ENCODE measurements at places on chromosomes 11 and 22.

GRCh38 chr22:44728761-44729324, 23.5 kb upstream of the ARHGAP8 start:
- peak; percentile 68 for DNase-seq
- H3K4me3 ChIP-seq = no peak overlapping the region
- peaks cover 88% of the 10 kb centered on the region for H3K36me3 ChIP-seq
- no peaks in the 10 kb centered on the region for H3K27me3 ChIP-seq
- no peaks in the 10 kb centered on the region for H3K4me1 ChIP-seq
- H3K27ac ChIP-seq = no peak overlapping the region

- H3K4me3 ChIP-seq = no peak overlapping the region
- no peak for DNase-seq
- no peaks in the 10 kb centered on the region for H3K27me3 ChIP-seq
- H3K4me1 ChIP-seq = no peaks in the 10 kb centered on the region
- no peaks in the 10 kb centered on the region for H3K36me3 ChIP-seq
Measured at GRCh38 chr22:43789452-43789851, 22.7 kb downstream of the EFCAB6 start.

- H3K4me3 ChIP-seq = no peak overlapping the region
- peak; percentile 40 for DNase-seq
- H3K27me3 ChIP-seq = no peaks in the 10 kb centered on the region
- no peaks in the 10 kb centered on the region for H3K4me1 ChIP-seq
Measured at GRCh38 chr11:9718147-9718546, 54.3 kb downstream of the SWAP70 start.

- H3K27ac ChIP-seq = no peak overlapping the region
- H3K36me3 ChIP-seq = no peaks in the 10 kb centered on the region
- peak; percentile 80 for DNase-seq
- H3K4me3 ChIP-seq = no peak overlapping the region
- no peaks in the 10 kb centered on the region for H3K4me1 ChIP-seq
Measured at GRCh38 chr11:119195680-119196079, 10.4 kb downstream of the NHERF4 start.

GRCh38 chr11:123196060-123196714, 1.1 kb upstream of the CLMP start:
- peak overlapping the region; percentile 28 for H3K27ac ChIP-seq
- no peak overlapping the region for H3K4me3 ChIP-seq
- peaks cover 9% of the 10 kb centered on the region for H3K27me3 ChIP-seq
- no peaks in the 10 kb centered on the region for H3K36me3 ChIP-seq
- DNase-seq = no peak

GRCh38 chr11:95699631-95700470, 89.7 kb downstream of the FAM76B start:
- H3K27ac ChIP-seq = no peak overlapping the region
- no peak for DNase-seq
- no peaks in the 10 kb centered on the region for H3K4me1 ChIP-seq
- H3K4me3 ChIP-seq = no peak overlapping the region
- H3K27me3 ChIP-seq = no peaks in the 10 kb centered on the region

DNA sequence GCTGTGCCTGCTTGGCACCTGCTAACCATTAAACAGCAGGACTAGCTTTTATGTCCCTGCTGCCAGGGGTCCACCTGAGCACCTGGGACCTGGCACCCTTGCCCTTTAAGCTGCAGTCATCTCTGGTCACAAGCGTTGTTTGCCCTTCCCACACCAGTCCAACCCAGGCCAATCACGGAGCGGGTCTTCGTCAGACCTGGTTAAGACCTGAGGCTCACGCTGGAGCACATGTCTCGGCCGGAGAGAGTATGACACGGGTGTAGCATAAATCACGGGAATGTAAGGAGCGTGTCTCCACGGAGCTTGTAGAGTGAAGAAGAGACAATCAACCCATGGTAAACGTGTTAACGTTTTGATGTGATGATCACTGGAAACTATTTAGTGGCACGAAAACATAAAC, 847.3 kb downstream of the BRD1 start:
- no peak for DNase-seq
- no peak overlapping the region for H3K4me3 ChIP-seq
- no peak overlapping the region for H3K27ac ChIP-seq
- H3K36me3 ChIP-seq = no peaks in the 10 kb centered on the region

- no peak for DNase-seq
- H3K27me3 ChIP-seq = no peaks in the 10 kb centered on the region
- H3K36me3 ChIP-seq = peaks cover 8% of the 10 kb centered on the region
Measured at GRCh38 chr11:130087294-130087926, 17.7 kb downstream of the APLP2 start.

GRCh38 chr22:19765477-19766239, 5.1 kb downstream of the TBX1 start:
- H3K36me3 ChIP-seq = no peaks in the 10 kb centered on the region
- H3K4me1 ChIP-seq = peaks cover 11% of the 10 kb centered on the region
- peaks cover 54% of the 10 kb centered on the region for H3K27me3 ChIP-seq
- H3K4me3 ChIP-seq = no peak overlapping the region
- DNase-seq = peak; percentile 18

DNA sequence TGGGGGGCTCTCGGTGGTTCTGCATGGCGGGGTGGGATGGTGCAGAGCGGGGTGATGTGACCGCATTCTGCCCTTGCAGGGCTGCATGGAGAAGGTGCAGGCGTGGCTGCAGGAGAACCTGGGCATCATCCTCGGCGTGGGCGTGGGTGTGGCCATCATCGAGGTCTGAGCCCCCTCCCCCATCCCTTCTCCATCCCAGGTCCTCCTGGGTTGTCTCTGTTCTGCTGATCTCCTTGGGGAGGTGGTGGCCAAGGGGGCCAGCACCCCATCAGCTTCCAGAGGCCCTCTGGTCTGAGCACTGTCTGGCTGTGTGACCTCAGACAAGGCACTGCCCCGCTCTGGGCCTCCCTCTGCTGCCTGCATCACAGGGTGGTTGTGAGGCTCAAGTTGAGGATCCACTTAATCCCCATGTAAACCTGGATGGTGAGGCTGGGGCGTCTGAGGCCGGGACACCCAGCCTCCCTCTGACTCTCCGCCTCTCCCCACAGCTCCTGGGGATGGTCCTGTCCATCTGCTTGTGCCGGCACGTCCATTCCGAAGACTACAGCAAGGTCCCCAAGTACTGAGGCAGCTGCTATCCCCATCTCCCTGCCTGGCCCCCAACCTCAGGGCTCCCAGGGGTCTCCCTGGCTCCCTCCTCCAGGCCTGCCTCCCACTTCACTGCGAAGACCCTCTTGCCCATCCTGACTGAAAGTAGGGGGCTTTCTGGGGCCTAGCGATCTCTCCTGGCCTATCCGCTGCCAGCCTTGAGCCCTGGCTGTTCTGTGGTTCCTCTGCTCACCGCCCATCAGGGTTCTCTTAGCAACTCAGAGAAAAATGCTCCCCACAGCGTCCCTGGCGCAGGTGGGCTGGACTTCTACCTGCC, 53.3 kb downstream of the CD82 start:
- no peaks in the 10 kb centered on the region for H3K27me3 ChIP-seq
- no peak overlapping the region for H3K4me3 ChIP-seq
- H3K4me1 ChIP-seq = peaks cover 46% of the 10 kb centered on the region
- no peaks in the 10 kb centered on the region for H3K36me3 ChIP-seq

- no peak for DNase-seq
- H3K36me3 ChIP-seq = no peaks in the 10 kb centered on the region
- H3K27ac ChIP-seq = no peak overlapping the region
- no peaks in the 10 kb centered on the region for H3K27me3 ChIP-seq
Measured at GRCh38 chr11:6333095-6333494, 12.8 kb upstream of the CAVIN3 start.

DNA sequence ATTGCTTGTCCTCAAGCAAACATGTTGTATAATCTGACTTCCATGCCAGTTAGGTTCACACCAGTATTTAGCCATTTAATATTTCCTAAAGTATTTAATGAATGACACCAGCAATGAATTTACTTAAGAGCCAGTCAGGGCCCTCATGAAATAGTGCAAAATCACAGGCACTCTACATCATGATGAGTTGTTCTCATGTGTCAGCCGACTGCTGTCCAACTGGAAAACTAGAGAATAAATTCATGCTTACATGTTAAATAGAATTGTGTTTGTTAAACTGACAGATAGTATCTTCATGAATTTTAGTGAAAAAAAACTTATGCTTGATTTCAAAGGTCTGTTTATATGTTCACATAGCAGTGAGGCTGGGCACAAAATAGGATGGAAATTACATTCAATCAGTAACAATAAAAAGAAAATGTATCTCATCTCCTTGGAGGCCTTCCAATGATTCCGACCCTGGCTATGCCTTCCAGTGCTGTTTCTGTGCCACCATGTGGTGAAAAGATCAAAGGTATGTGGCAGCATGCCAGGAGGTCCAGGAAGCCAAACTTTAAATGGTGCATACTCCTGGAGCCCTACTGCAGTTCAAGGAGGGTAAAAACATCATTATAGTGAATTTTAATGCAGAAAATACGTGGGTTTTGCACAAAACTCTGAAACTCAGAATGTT, 45.2 kb downstream of the CTSC start:
- no peaks in the 10 kb centered on the region for H3K27me3 ChIP-seq
- DNase-seq = peak; percentile 60
- no peaks in the 10 kb centered on the region for H3K4me1 ChIP-seq

DNA sequence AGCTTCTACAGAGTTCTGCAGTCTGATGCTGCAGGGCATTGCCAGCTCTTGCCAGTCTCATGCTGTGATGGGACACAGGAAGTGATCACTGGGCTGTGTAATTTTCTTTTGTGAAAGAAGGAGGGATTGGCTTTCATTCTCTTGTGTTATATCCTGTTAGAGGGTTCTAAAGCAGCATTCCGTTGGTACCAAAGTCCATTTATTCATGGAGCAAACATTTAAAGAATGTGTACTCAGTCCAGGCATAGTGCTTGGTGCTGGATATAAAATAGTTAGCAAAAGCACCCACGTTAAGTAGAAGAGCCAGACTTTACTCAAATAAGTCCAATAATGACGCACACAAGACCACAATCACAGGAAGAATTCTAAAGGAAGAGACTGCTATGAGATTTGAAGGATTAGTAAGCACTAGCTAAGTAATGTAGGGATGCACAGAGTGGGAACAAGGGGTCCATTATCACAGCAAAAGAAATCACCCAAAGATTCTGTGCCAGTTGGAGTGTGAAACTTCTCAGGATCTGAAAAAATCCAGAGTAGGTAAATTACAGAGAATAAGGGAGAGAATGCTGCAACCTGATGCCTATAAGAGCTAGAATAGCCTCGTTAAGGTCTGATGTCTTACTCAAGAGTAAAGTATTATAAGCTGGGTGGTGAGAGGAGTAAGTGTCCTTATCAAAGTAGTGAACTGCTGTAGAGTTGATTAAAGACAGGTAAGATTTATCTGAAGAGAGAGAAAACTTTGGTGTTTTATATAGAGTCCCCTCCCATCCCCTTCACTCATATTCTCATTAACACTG, 728.3 kb downstream of the METTL15 start:
- H3K4me1 ChIP-seq = no peaks in the 10 kb centered on the region
- no peak for DNase-seq
- no peaks in the 10 kb centered on the region for H3K27me3 ChIP-seq
- H3K4me3 ChIP-seq = no peak overlapping the region

DNA sequence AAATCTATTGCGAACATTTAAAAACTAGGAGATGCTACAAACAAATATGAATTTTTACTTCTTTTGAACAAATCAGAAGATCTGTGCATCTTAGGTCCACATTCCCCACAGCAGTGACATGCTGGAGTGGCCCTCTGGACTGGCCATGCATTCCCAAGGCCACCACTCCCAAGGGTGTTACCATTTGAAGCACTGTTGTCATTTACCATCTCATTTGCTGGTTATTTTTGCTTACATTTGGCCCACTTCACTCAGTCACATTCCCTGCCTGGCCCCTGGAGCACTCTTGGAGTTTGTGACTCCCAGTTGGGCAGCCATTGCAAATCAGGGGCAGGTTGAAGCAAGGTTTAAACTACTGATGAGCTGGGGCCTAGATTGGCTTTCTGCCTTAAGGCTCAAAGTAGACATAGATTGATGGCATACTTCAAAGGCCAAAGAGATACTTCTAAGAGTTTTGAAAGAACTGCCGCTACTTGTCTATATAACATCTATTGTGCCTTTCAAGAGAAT, 8.5 kb upstream of the ZNRF3 start:
- no peak for DNase-seq
- no peaks in the 10 kb centered on the region for H3K27me3 ChIP-seq
- H3K4me3 ChIP-seq = no peak overlapping the region
- no peaks in the 10 kb centered on the region for H3K4me1 ChIP-seq
- H3K27ac ChIP-seq = no peak overlapping the region
- H3K36me3 ChIP-seq = no peaks in the 10 kb centered on the region

GRCh38 chr22:44425694-44426045, 72.4 kb downstream of the RTL6 start:
- H3K27me3 ChIP-seq = no peaks in the 10 kb centered on the region
- H3K4me1 ChIP-seq = no peaks in the 10 kb centered on the region
- DNase-seq = no peak
- H3K4me3 ChIP-seq = no peak overlapping the region

DNA sequence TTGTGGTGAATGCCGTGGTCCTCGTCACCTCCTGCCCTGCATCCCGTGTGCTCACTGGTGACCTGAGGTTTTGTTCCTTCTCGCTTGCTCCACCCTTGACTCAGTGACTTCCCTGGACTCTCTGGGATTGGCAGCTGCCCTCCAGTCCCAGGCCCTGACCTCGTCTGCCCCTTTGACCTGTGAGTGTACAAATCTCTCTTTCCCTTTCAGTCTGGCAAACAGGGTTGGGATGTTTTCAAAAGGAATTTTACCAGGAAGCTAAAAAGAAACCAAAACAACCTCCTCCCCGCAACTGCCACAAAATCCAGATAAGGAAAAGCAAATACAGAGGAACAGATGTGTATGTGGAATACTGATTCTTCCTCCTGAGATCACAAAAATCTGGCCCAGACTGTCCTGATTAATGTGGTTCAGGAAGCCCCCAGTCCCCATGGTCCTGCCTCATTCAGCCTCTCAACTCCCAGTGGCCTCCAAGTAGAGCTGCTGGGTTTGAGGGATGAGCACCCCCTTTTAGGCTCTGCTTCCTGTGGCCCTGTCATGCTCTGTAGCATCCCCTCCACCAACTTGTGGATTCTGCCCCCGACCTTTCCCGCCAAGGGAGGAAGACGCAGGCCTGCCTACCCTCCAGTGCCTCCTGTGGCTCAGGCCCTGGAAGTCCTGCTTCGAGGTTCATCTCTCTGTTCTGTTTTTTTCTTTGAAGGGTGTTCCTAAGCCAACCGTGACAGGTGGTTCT, 15.2 kb downstream of the ROBO4 start:
- peak; percentile 35 for DNase-seq
- peaks cover 1% of the 10 kb centered on the region for H3K27me3 ChIP-seq
- no peak overlapping the region for H3K27ac ChIP-seq
- H3K36me3 ChIP-seq = no peaks in the 10 kb centered on the region
- H3K4me3 ChIP-seq = no peak overlapping the region
- peaks cover 4% of the 10 kb centered on the region for H3K4me1 ChIP-seq

GRCh38 chr11:80255021-80255420, 814.2 kb upstream of the TENM4 start:
- H3K27me3 ChIP-seq = no peaks in the 10 kb centered on the region
- no peaks in the 10 kb centered on the region for H3K36me3 ChIP-seq
- no peak overlapping the region for H3K4me3 ChIP-seq
- H3K27ac ChIP-seq = no peak overlapping the region

GRCh38 chr22:44020981-44021380, 3.1 kb upstream of the PARVB start:
- no peak overlapping the region for H3K27ac ChIP-seq
- H3K4me3 ChIP-seq = no peak overlapping the region
- no peaks in the 10 kb centered on the region for H3K4me1 ChIP-seq
- H3K36me3 ChIP-seq = no peaks in the 10 kb centered on the region
- DNase-seq = no peak

GRCh38 chr22:48482771-48483170, 1344.9 kb downstream of the BRD1 start:
- H3K27ac ChIP-seq = no peak overlapping the region
- no peaks in the 10 kb centered on the region for H3K27me3 ChIP-seq
- no peaks in the 10 kb centered on the region for H3K36me3 ChIP-seq
- no peak for DNase-seq
- no peak overlapping the region for H3K4me3 ChIP-seq
- H3K4me1 ChIP-seq = no peaks in the 10 kb centered on the region
